Eye (tissue), 1 donor: ENCODE measurements at places on chromosomes 12 and 14.

GRCh38 chr12:22916815-22917214 is 291.8 kb downstream of the ETNK1 start:
- DNase-seq, result no peak

DNA sequence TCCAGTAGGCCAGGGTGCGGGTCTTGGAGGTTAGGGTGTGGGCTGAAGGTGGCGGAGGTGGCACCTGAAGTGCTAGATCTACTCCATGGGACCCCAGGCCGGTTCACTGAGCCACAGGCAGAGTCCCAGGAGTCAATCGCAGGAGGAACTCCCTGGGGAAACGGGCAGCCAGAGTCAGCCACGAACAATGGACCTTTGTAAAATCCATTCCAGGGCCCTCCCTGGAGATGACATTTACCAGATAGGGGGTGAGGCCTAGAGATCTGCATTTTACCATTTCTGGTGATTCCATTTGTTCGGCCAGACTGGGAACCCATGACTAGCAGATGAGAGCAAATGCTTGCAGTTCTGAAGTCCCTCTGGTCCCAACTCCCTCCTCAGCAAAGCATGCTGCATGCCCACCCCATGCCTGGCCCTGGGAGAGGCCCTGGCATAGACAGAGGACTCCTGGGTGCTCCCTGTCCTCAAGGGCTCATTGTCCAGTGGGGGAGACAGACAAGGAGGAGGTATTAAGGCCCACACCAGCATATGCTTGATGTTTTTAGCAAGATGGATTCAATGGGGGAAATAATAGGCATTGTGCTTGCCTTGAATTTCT is 115.5 kb downstream of the EML1 start:
- no peak for DNase-seq

- no peak for DNase-seq
These were observed 16.9 kb upstream of the TFCP2 start for GRCh38 chr12:51189790-51190355.

- no peak for DNase-seq
These were observed 162.8 kb upstream of the RMST start for GRCh38 chr12:97299847-97300246.

- DNase-seq, result peak; percentile 81
These were observed 832 bp upstream of the SYT1 start for GRCh38 chr12:78863482-78864402.

GRCh38 chr12:120654656-120655055 is 14.2 kb downstream of the CABP1 start:
- no peak for DNase-seq

DNA sequence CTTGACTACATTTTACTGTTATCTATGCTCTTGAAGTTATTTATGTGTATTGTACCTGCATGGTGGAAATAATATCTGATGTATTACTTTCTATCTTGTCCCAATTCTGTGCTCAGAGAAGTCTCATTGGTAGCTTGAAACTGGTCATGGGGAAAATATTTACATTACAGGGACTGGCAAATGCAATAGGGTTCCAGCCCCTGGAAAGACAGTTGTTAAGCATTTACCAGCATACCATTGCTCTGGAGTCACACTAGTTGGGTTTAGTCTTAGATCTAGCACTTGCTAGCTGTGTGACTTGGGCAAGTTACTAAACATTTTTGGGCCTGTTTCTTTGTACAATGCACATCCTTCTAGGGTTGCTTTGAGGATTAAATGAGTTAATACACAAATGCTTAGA is 86.3 kb upstream of the NRXN3 start:
- no peak for DNase-seq

DNA sequence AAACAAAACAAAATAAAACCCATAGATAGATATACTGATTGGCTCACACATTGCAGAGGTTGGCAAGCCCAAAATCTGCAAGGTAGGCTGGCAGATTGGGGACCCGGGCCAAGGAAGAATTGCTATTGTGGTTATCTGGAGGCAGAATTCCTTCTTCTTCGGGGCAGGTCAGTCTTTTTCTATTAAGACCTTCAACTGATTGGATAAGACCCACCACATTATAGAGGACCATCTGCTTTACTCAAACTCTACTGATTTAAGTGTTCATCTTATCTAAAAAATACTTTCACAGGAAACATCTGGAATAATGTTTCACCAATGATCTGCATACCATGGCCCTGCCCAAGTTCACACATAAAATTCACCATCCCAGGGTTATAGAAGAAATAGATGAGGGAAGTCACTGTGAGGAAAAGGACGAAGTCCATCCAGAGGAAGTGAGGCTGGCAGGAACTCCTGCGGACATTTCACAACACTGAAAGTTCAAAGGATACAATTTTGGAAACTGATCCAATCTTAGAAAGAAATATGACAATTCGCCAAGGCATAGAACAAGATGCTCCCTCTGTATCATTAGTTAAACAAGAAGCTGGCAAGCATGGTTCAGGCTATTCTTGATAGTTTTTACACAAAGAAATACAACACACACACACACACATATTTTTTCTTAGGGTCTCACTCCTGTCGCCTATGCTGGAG is 127.6 kb upstream of the MED13L start:
- no peak for DNase-seq

- DNase-seq, result no peak
These were observed 20.3 kb downstream of the DCAF5 start for GRCh38 chr14:69132513-69133181.

- DNase-seq, result no peak
These were observed 508.5 kb downstream of the FUT8 start for GRCh38 chr14:65920996-65921395.

- DNase-seq, result no peak
These were observed 71.5 kb downstream of the PRMT8 start for GRCh38 chr12:3562484-3562883.

DNA sequence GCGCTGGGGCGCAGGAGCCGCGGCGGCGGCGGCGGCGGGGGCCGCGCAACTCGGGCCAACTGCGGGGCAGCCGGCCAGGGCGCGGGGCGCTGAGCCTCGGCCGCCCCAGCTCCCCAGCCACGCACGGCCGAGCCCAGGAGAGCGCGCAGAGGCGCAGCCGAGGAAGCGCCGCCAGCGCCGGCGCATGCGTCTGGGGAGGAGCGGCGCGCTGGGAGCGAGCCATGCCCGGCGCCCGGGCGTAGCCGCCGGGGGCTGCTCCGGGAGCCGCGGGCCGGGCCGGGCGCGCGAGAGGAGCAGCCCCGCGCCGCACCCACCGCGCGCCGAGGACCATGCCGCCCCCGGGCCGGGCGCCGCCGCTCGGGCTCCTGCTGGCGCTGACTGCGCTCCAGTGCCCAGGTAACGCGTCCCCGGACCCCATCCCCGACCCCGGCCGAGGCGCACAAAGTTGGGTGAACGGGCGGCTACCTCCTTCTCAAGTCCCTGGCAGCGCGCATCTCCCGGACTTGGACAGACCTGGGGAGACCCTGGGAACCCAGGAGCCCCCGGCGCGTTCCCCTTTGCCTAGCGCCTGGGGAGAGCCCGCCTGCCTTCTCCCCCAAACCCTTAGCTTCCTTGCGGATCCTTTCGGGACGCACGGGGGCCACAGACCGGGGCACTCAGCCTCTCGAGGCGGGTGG is 121.4 kb downstream of the AACS start:
- DNase-seq, result peak; percentile 48

DNA sequence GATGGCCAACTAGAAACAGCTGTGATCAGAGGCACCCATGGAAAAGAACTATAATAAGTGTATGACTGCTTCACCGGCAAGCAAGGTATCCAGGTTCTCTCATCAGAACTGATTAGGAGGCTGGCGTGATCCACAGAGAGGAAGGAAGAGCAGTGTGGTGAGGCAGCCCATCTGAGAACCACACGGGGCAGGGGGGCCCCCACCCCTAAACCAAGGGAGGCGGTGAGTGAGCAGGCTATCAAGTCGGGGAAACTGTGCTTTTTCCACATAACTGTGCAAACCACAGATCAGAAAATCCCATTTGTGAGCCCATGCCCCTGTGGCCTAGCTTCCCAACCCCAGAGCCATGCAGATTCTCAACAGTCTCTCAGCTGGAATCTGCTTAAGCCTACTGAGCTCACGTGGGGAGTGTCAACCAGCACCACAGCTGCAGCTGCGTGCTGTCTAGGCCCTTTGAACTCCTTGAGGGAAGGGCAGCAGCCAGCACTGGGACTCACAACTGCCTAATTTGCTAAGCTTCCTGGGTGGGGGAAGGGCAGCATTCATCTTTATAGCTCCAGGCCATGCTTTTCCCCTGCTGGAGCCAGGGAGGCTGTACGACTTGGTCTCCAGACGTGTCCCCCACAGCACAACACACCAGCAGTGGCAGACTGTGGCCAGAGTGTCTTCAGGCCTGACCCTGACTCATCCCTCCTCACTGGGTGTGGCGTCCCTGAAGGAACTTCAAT is 444.4 kb upstream of the ATP2B1 start:
- peak; percentile 30 for DNase-seq
